ENCODE measurements at places on chromosomes 13 and 19.

DNA sequence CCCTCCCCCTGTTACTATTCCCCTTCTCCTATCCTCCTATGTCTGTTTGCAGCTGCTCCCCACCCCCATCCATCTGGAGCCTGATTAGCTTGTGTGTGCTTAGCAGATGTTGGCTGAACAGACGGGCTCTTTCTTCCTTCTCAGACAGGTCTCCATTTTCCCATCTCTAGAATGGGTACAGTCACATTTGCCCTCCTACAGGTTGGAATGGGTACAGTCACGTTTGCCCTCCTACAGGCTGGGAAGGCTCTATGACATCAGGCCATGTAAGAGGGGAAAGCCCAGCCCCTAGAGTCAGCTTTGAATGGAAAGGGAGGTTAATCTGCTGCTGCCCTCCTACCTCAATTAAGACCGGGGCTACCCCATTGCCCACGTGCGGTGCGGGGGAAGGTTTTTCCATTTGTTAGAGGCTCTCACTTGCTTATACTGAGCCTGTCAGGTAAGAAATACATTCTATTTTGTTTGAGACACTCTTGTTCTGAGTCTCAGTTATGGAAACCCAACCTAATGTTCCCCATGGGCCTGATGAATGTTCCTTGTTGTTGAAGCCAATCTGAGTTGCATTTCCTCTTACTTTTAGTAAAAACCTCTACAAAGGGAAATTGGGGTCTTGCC is 2.2 kb upstream of the CLEC17A start:
- no peak for DNase-seq

GRCh38 chr19:13366529-13367143 is 139.6 kb downstream of the CACNA1A start:
- no peak for DNase-seq

- DNase-seq: no peak
Measured at GRCh38 chr13:22549126-22549525, 631.7 kb upstream of the SGCG start.

DNA sequence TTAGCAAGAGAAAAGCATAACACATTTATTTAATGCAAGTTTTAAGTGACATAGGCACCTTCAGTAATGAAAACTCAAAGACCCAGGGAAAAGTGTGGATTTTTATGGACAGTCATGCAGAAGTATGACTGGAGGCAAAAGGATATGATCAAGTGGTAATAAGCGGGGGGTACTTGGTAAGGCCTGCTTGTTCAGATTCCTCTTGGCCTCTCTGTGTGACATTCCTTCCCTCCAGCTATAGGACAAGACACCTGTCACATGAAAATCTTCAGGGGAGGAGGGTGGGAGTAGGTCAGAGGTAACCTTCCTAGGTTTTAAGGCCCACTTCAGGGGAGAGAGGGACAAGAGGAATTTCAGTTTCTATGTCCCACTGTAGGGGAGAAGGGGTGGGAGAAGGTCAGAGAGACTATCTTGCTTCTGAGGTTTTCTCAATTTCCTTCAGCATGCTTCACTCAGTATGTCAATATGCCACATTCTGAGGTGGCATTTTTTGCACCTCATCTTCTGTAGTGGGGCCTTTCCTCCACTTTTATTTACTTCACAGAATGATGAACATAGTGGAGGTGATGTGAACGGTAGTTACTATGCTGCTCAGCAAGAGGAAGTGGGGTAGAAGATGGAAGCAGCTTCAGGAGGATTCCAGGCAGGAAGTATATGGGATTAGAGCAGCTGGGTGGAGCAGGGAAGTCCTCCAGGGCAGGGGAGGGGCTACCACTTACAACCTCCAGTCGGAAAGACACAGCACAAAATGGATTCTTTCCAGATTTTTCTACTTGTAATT is 73.2 kb upstream of the RFC3 start:
- peak; percentile 79 for DNase-seq

DNA sequence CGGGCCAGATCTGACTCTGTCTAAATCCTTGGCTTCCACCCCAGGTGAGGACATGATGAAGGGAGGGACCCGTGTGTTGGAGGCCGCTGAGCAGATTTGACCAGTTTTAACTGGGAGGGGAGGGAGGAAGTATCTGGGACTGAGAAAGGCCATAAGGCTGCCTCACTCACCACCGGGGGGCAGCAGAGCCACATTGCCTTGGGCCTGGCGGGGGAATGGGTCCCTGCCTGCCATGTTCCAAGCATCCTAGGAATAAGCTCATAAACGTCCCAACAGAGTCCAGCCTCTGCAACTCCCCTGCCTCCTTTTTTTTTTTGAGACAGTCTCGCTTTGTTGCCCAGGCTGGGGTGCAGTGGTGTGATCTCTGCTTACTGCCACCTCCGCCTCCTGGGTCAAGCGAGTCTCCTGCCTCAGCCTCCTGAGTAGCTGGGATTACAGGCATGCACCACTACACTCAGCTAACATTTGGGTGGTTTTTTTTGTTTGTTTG is 15.5 kb downstream of the MAST3 start:
- peak; percentile 23 for DNase-seq

DNA sequence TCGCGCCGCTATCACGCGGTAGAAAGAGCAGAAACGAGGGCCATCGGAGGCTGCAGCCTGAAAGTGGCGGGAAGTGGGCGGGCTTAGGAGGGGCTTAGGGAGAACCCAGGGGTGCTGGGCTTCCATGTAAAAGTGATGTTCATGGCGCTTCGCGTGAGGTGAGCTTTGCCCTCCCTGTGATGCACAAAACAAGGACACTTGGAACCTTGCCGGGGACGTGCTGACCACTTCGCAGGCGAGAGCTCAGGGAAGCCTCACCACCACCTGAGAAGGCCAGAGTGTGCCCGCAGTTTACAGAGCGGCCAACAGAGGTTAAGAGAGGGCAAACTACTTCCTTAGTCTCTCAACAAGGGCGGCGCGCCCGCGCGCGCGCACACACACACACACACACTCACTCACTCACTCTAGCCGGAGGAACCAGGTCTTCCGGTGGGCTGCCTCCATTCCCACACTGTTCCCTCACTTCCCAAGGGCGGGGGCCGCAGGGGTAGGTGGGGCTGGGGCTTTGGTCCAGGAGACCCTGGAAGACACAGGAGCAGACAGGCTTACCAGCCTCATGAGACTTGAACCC is 651 bp downstream of the GAPDHS start:
- no peak for DNase-seq

DNA sequence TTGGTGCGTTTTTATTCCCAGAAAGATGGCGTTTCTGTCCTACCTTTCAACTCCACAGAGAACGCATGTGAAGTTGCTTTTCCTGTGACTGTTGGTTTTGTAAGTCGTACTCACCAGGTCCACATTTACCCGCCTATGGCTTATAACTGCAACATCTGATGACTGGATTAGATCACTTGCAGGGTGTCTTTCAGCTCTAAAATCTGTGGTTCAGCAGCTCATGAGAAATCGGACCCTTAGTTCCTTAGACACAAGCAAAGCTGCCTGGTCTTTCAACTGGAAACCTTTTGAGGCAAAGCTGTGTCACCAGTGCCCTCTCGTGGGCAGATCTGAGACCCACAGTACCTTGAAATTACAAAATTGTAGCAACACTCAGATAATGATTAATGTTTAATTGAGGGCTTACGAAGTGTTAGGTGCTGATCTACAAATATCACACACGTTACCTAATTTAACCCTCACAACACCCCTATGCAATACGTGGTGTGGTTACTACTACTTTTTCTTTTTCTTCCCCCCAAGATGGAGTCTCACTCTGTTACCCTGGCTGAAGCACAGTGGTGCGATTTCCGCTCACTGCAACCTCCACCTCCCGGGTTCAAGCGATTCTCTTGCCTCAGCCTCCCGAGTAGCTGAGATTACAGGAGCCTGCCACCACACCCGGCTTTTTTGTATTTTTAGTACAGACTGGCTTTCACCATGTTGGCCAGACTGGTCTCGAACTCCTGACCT is 65.4 kb downstream of the RUBCNL start:
- no peak for DNase-seq

GRCh38 chr19:7645656-7646425 is 8.9 kb downstream of the STXBP2 start:
- no peak for DNase-seq

- no peak for DNase-seq
Measured at GRCh38 chr13:109548374-109548773, 238.0 kb downstream of the IRS2 start.

DNA sequence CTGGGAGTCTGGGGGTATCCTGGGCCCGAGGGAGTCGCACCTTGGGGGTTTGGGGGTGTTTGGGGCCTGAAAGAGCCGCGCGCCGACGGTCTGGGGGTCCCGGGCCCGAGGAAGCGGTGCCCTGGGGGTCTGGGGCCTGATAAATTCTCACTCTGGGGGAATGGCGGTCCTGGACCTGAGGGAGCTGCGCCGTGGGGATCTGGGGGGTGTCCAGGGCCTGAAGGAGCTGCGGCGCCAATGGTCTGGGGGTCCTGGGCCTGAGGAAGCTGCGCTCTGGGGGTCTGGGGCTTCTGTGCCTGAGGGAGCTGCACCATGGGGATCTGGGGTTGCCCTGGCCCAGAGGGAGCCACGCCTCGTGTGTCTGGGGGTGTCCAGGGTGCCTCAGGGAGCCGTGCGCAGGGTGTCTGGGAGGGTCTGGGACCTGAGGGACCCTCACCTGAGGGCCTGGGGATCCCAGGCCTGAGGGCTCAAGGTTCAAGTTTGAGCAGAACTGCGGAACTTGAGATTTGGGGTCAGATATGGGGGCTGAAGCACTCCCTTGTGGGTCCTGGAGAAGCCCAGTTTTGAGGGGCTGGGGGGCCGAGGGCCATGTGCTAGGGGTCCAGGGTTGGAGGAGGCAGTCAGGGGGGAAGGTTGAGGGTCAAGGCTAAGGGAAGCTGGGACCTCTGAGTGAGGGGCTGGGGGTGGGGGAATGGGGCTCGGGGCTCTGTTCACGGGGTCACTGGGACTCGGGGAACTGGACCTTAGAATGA is 1.1 kb downstream of the HDGFL2 start:
- no peak for DNase-seq

GRCh38 chr13:102651892-102652291 is 43.0 kb downstream of the METTL21C start:
- DNase-seq: no peak

Measured in NCI-H2081 treated with DMSO at 0.1 percent for 48 hours (cell line).